ENCODE measurements at places on chromosomes 12 and 14. TPM values are rescaled to one million over a fixed set of nuclear protein-coding genes. Genes with fewer than 3 reads are reported as not detected.

Gene NPFF
- not detected for total RNA-seq

Gene MANSC1
- 0.66 TPM for total RNA-seq

Gene DAO
- total RNA-seq: not detected

Gene ESYT1
- 362 TPM for total RNA-seq

Gene SYNJ2BP
- total RNA-seq: 5.2 TPM

Gene TNS2
- total RNA-seq: 1.6 TPM

Gene TAS2R8
- not detected for total RNA-seq
